ENCODE measurements at places on chromosomes 7 and 10. TPM values are rescaled to one million over a fixed set of nuclear protein-coding genes. Genes with fewer than 3 reads are reported as not detected.

Gene AKR1C4
- not detected for polyA plus RNA-seq

Gene HYAL4
- not detected for polyA plus RNA-seq

Gene TET1
- polyA plus RNA-seq: 1.5 TPM

Gene GPR26
- polyA plus RNA-seq: not detected

Gene AKR1D1
- polyA plus RNA-seq: not detected

Gene HELLS
- 6.3 TPM for polyA plus RNA-seq

Gene POLR3A
- 7.6 TPM for polyA plus RNA-seq

Gene EGR2
- 0.28 TPM for polyA plus RNA-seq

Gene C10orf62
- not detected for polyA plus RNA-seq

Gene PRKCQ
- polyA plus RNA-seq: 51.6 TPM

Gene TMEM213
- polyA plus RNA-seq: not detected

Gene ITGA8
- not detected for polyA plus RNA-seq

Gene PDLIM1
- 0.48 TPM for polyA plus RNA-seq

Gene PTN
- polyA plus RNA-seq: not detected

Gene NRP1
- not detected for polyA plus RNA-seq

Gene CYP3A5
- 0.20 TPM for polyA plus RNA-seq

Gene KCNH2
- 1.5 TPM for polyA plus RNA-seq

Gene CYP26A1
- not detected for polyA plus RNA-seq

Gene CFTR
- not detected for polyA plus RNA-seq

Gene CADPS2
- not detected for polyA plus RNA-seq

Gene GIMAP6
- 115 TPM for polyA plus RNA-seq

Gene PITX3
- polyA plus RNA-seq: not detected

Gene PPP1R17
- polyA plus RNA-seq: not detected

Gene FAM24B
- polyA plus RNA-seq: 7.9 TPM

Gene ZC3HAV1
- polyA plus RNA-seq: 162 TPM

Gene NKX1-2
- not detected for polyA plus RNA-seq

Gene LRRN3
- 241 TPM for polyA plus RNA-seq

All from naive thymus-derived CD8-positive, alpha-beta T cell (primary cell).